HFFc6 (cell line): ENCODE measurements at places on chromosomes 6 and 20.

DNA sequence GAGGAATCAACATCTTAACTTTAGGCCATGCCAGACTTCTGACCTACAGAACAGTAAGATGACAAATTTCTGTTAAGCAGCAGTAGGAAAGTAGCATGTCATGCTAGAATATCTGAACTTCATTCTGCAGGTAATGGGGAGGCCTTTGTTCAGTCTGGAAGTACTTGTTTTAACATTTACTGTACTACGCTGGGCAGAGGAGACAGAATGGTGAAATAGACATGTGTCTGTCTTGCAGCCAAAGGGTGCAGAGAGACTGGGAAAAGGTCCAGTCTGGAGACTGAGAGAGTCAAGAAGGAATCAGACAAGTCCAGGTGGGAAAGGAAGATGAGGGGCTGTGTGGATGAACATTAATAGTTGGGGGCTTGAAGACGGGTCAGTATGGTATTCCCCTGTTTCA, 17.5 kb upstream of the ZBTB2 start:
- no peak for DNase-seq

- DNase-seq: peak; percentile 30
Measured at GRCh38 chr6:166633732-166634535, 6.9 kb upstream of the RPS6KA2 start.

- no peak for DNase-seq
Measured at GRCh38 chr6:22737331-22737730, 168.0 kb downstream of the HDGFL1 start.

DNA sequence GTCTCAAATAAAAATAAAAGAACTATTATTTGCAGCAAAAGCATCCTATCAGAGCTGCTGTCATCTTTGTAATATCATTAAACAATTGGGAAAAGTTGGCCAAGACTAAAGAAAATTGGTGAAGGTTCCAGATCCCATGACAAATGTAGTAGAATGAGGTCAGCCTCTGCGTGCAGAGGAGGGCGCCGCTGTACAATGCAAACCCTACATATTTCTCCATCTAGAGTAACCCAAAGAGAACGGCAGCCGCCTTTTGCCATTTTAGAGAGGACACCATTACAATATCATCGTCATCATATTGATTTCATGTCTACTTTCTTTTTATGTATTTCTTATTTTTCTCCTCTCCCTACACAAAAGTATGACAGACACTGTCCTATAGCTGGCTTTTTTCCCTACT, 59.5 kb downstream of the ZMYND8 start:
- no peak for DNase-seq

- peak; percentile 97 for DNase-seq
Measured at GRCh38 chr6:113120582-113121285, 736.4 kb upstream of the MARCKS start.

DNA sequence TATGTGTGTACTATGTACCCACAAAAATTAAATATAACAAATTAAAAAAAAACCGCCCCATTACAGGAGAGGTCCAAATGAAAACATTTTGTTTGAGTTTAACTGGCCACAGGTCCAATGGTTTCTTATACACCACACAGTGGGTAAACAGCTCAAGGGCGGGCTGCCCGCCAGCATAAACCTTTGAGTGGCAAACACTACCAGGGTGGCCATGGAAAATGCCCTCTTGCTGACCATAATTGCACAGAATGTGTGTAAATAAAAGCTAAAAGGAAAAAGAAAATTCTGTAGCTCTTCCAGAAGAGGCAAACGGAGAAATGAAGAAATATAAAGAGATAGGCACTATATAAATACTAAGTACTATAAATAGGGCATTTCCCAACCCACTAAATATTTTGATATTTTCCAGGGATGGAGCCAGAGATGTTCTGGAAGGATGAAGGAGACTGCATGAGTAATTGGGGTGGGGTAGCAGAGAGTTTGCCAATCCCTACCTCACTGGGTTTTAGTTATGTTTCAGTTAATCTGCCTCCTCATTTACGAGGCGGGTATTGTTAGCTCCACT, 1.1 kb upstream of the CDC5L start:
- DNase-seq: no peak

DNA sequence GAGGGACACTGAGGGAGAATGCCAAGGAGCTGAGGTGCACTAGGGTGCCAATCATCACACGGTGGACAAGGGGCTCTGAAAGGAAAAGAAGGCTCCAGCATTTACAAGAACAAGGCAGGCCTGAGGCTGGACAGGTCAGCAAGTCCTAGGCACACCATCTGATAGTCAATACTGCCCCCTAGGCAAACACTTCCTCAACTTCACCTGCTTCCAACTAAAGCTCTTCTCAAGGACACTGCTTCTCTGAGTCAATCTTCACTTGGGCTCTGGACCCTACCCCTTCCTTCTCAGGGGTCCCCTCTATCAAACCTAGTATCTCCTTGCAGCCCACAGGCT, 37.7 kb upstream of the SLC4A11 start:
- DNase-seq: peak; percentile 3

GRCh38 chr6:138945354-138945753, 42.7 kb downstream of the REPS1 start:
- no peak for DNase-seq

DNA sequence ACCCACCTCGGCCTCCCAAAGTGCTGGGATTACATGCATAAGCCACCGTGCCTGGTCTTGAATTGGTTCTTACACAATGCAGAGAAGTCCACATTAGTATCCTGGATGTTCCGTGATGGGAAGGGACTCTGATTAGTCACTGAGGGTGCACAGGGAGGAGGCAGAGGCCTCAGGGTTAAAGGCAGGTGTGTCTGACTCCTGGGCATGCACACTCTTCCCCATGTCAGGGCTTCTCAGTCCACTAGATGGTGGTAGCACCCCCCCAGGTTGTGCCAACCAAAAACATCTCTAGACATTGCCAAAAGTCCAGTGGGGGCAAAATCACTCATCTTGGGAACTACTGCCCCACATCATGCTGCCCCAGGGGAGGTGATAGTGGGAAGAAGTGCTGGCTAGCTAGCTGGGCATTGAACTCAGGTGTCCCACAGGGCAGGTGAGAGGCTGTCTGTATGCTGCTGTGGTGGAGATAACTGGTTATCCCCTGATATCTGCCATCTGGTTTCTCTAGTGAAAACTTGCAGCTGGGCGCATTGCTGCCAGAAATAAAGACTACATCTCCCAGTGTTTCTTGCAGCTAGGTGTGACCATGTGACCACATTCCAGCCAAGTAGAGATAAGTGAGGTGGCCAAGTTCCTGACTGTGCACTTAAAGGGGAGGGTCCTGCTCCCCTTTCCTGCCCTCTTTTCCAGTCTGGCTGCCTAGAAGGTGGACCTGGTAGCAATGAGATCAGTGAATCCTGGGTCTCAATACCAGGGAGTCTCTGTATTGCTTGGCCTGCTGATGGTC, 8.4 kb upstream of the NSFL1C start:
- DNase-seq: no peak

DNA sequence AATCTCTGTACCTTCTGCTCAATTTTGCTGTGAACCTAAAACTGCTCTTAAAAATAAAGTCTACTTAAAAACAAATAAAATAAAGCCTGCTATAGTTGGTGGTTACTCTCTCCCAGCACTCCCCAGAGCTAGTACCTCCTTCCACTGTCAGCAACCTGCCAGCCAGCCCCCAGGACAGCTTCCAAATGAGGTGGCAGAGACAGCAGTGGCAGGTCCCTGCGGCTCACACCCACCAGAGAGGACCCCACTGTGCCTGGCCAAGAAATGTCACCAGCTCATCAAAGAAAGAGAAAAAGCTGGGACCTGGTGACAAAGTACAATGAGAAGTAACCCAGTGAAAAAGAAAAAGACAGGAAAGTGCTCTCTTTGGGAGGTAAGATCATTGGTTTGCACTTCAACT, 15.2 kb downstream of the APMAP start:
- no peak for DNase-seq

GRCh38 chr6:1762203-1762602, 152.5 kb downstream of the FOXC1 start:
- no peak for DNase-seq

DNA sequence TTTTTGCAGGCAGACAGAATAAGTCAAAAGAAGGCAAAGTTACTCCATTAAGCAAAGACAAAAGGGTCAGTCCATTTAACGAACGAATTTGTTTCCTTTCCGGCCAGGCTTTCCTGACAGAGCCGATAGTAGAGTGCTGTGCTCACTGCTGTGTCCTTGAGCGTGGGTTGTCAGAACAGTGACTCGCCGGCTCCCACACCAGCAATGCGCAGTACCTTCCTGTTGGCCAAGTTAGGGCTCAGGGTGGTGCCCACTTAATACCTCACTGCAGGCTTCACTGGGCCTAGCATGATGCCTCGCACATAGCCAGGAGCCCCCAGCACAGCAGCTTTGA, 294.7 kb downstream of the FOXC1 start:
- DNase-seq: no peak

DNA sequence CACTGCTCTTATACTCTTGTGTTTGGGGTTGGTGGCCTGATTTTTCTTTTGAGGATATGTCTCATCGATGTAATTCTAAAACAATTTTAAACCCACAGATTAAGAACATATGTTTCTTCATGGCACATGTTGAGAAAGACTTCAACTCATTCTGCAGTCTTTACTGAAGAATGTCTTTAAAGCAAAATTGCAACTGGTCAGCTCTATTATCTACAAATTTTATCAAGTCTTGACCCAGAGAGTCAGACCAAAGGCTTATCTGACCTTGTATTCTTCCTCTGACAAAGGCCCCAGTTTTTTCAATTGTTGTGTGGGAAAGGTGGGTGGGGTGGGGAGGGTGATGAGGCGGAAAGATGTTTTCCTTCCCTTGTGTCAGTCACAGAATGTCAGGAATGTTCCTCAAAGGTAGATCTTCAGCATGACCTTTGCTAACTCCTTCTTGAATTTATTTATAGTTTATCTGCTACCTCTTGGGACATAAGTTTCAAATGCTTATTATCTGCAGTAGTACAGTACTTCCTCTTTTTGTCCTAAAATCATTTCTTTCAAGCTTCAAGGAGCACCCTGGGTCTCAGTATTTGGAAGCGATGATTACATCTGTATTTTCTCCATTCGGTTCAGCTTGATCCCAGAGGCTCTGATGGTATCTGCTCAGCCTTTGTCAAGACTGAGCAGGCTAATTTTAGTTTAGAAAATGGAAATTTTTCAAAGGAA, 63.2 kb upstream of the TIAM2 start:
- peak; percentile 61 for DNase-seq

- no peak for DNase-seq
Measured at GRCh38 chr6:165811512-165811911, 148.5 kb upstream of the PDE10A start.

DNA sequence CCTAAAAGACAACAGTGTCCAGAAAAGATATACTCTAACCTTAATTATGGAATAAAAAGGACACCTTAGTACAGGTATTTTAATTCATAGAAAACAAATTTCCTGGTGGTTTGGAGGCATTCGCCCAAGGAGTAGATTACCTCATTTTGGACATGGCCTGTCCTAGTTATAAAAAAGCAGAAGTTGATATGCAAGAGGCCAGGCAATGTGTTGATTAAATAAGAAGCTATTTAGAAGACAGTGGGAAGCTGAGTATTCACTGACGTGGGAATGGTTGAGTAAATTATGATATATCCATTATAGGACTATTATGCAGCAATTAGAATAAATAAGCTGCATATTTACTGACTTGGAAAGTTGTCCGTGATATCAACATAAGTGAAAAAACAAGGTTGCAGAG, 314.9 kb downstream of the ALDH8A1 start:
- no peak for DNase-seq

GRCh38 chr20:527571-527886, 16.1 kb downstream of the CSNK2A1 start:
- DNase-seq: no peak

DNA sequence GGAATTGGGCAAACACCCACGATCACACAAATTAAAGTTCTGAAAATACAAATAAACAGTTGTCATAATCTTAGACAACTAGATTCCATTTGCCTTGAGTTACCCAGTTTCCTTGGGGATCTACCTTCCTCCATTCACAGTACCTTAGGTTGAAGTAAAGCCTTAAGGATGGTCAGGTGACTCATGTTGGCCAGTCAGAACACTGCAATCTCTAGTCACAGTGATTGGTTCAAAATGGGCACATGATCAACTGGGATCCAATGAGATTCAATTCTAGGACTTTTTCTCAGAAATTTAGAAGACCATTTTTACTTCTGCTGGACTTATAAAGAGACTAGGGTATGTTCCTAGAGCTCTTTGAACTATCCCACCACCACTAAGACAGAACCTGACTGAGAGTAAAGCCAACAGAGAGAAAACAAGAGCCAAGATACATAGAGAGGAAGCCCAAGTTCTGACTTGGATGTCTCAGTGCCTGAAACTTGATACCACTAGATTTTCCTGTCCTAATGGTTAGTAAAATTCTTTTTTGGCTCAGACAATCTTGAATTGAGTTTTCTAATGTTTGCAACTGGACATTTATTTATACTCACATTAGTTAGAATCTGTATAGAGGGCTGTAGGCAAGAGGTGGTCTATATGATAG, 8.6 kb upstream of the CLIC5 start:
- no peak for DNase-seq

DNA sequence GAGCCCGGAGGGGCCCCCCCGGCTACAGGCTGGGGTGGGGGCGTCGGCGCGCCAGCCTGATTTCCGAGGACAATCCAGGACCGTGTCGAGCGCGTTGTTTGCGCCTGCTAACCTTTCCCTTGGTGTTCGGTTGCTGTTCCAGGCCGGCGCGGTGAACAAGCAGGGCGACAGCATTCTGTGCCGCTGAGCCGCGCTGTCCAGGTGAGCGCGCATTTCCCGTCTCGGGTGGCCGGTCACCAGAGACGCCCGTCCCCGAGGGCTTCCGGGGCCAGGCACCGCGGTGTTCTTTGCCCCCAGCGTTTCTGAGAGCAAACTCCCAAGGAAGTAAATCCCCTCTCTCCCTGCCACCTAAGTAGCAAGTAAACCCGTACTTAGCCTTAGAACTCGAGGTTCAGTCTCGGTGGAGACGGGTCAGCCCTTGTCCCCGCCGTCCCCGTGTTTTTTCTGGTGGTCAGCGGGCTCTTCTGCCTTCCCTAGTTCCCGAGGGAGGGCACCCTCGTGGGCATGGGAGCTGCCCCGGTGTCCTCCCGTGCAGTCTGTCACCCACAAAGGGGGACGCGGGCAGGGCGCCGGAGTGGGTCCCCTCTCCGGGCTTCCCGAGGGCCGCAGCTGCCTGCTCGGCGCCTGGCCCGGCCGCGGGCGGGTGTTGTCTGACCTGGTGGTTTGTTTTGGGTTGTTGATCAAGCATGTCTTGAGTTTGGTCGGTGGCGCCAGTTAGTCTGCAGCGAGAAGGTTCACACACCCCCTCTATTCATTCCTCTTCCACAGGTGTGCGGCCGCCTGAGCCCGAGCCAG, 1.5 kb downstream of the ID4 start:
- no peak for DNase-seq

GRCh38 chr6:81751388-81752083, 945 bp downstream of the TENT5A start:
- peak; percentile 29 for DNase-seq

- peak; percentile 39 for DNase-seq
Measured at GRCh38 chr20:57514273-57514751, 10.6 kb downstream of the CTCFL start.

DNA sequence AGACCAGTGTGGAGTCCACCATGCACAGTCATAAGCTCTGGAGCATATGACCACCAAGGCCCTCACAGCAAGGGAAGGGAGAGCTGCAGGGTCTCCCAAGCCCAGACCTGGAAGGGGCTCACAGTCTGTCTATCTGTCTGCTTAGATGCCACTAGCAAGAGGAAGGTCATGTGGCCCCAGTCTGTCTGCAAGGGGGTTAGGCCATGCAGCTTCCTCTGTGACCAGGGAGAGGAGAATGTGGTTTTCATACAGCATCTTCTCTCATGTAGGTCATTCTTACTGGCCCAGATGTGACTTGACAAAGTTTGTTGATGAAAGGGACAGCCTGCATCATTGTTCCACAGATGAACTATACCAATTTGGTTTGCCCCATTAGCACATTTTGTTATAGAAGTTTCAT, 260.8 kb downstream of the FARS2 start:
- DNase-seq: no peak
